NCI-H2171 (cell line): ENCODE measurements at places on chromosomes 13 and 19.

DNA sequence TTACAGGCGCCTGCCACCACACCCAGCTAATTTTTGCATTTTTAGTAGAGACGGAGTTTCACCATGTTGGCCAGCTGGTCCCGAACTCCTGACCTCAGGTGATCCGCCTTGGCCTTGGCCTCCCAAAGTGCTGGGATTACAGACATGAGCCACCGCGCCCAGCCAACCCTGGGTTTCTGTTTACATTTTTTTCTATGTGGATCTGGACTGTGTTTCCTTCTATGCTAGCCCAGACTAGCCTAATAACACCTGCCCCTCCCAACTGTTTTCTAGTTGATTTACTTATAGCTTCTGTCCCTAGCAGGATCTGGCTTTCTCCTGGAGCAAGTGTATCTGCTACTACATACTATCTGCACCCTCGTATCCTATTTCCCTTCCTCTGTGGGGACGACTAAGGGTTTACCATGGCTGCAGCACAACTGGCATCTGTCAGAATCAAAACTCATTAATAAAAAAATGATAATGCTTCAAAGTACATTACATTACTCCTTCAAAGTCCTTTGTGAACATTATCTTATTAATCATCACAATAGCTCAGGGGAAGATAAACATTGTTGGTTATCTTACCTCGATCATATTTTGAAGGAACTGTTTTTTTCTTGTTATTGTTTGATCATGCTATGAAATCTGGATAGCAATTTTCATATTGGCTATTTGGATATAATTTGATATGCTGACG, 228.3 kb downstream of the KLF5 start:
- DNase-seq, result peak; percentile 72

- DNase-seq, result no peak
Observed at GRCh38 chr19:33388725-33389420, 15.4 kb downstream of the CEBPG start.

GRCh38 chr13:49694446-49694845, 3.2 kb upstream of the EBPL start:
- no peak for DNase-seq

DNA sequence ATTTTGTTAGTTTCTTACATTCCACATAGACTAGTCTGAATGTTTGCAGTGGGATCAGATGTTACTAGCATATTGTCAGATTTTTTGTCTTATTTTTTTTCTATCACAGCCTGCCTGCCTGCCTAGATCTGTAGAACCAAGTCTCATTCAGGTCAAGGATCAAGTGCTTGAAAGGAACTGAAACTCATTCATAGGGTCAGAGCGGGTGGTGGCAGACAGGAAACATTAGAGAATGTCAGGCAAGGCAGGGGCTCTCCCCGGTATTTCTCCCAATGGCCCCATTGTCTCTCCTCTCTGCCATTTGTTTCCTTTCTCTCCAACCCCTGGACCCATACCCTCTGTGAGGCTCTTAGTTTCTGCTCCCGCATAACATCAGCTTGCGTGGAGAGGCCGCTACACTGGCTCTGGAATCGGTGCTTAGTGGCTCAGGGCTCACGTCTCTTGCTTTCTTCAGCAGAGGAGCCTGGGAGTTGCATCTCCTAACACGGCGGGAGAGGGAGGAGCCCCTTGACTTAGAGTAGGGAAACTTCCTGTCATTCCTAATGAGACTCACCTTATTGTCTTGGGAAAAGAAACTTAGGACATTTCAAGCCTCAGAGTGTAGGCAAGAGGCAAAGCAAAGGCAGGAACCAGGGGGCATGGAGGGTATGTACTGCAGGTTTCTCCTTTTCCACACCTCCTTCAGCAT, 35.6 kb upstream of the SPATA13 start:
- DNase-seq, result no peak

GRCh38 chr13:112059457-112060281, 7.3 kb upstream of the SOX1 start:
- no peak for DNase-seq

DNA sequence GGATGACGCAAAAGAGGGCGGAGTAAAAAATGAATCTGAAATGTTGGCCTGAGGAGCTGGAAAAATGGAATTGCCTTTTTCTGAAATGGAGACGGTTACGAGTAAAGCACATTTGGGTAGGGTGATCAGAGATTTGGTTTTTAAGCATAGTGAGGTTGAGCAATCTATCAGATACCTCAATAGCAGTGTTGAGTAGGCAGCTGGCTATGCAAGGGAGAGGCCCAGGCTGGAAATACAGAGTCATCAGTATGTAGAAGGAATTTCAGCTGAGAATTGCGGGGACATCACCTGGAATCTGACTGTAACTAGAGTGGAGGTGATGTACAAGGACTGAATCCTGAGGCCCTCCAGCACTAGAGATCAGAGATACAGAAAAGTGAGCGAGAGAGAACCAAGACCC, 224.8 kb downstream of the LMO7 start:
- DNase-seq, result no peak

- no peak for DNase-seq
Observed at GRCh38 chr19:45791744-45792469, 738 bp downstream of the DMWD start.

DNA sequence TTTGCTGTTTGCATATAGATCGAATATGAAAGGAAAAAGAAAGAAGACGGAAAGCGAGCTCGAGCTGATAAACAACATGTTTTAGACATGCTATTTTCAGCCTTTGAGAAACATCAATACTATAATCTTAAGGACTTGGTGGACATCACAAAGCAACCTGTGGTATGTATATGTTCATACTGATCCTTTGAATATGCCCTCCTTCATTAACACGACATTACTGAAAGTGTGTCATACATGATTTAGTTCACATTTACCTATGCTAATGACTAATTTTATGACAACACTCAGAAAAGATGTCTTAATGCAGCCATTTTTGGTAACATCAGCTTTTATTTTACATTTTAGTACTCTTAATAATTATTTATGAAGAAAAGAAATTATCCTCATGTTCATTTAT, 66.4 kb upstream of the KCTD4 start:
- no peak for DNase-seq

GRCh38 chr19:35856546-35857149, at the start of gene KIRREL2:
Gene KIRREL2, plus strand, starts transcription at chr19:35856911. Its CDS starts 209 bp downstream, at chr19:35857120.
- peak; percentile 49 for DNase-seq

DNA sequence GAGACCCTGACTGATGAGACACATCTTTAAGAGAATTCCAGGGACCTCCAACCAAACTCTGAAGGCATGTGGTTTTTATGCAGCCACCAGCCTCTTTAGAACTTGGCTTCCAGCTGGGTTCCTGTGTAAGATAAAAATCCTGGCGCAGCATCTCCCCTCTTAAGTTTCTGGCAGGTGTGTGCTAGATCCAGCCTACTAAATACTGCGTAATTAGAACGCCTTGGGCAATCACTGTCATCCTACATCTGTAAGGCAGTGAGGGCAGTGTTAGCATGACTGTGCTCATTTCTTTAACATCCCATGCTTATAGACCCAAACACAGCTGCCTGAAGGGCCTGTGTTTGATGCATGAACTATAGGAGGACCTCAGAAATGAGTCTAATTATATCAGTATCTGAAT, 173.5 kb upstream of the OBI1 start:
- DNase-seq, result no peak

GRCh38 chr13:29509999-29510589, 85.4 kb downstream of the SLC7A1 start:
- no peak for DNase-seq

DNA sequence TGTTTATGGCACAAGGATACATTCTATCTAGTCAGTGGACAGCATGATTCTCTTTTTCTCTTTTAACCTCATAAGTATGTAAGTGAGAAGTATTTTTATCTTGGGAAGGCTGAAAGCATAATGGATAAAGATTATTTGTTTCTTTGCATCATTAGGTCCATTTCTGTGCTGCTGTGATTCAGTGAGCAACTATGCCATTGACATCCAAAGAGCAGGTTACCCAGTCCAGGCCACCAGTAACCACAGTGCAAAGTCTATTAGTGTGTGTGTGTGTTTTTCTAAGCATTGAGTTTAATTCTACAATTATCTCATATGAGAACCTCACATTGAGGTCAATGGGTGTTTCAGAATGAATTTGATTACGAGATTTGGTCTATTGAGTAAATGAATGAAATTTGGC, 158.8 kb upstream of the DACH1 start:
- no peak for DNase-seq

GRCh38 chr19:5588906-5589676, 21.3 kb upstream of the TINCR start:
- no peak for DNase-seq

DNA sequence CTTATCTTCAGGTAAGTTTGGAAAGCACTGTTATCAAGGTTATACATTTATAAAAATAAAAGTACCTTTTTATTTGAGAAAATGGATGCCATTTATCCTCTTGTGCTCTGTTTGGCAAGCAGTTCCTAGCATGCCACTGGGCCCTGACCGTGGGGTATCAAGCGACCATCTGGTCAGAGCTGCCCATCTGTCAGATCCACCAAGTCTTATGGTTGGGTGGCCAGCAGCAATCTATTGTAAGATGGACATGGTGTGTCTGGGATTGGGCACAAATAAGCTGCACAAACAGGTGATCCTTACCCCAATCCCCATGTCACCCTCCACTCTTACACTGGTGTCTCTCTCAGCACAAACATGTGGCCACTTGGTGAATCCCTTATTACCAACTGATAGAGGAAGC, 178.5 kb downstream of the DLEU7 start:
- DNase-seq, result no peak

- no peak for DNase-seq
Observed at GRCh38 chr13:91291078-91291477, 56.4 kb upstream of the MIR17HG start.

DNA sequence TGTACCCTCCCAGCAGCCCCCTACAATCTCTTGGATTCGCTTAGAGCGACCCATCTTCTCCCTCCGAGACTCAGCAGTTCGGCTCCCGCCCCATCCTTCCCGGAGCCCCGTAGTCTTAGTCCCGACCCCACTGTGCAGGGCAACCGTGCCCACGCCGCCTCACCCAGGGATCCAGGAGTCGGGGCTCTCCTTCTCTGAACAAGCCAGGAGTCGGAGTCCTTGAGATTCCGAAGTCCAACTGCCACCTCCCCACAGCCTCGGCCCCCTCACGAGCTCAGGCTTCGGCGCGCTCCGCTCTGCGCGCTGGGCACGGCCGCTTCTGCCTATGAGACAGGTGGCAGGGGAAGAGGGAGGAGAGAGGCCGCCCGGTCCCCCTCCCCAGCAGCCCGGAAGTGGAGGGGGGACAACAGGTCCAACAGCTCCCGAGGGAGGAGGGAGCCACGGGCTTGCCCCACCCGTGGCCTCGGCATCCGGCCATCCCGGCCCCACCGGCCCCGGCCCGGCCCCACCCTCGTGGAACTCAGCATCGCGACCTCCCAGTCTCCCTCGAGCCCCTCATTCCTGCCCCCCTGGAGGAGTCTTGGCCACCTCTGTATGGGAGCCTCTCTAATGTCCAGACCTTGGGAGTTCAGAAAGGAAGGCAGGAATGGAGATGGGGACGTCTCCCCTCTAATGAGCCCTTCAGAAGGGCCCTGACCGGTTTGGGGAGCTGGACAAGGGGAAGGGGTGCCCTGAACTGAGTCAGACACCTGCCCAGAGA, at the start of gene PHLDB3:
Gene PHLDB3 (minus strand): TSS at position 321 of the 760 bp plus-strand sequence. CDS start 628 bp downstream, outside the sequence.
- no peak for DNase-seq

DNA sequence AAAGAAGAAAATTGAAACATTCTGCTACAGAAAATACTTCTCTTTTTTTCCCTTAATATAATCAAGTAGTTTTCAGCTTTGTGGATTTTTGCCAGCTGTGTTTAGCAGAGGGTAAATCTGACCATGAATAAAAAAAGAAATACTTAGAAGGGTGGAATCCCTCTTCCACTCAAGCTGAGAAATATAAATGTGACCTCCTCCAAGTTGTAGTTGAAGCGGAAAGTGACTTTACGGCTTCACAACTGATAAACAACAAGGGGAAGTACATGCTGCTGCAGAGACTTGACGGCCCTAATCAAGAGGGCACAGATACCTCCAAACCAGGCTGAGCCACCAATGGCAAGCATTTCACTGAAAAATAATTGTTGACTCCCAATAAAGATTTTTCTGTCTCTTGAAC, 785.0 kb downstream of the SLITRK5 start:
- DNase-seq, result no peak

DNA sequence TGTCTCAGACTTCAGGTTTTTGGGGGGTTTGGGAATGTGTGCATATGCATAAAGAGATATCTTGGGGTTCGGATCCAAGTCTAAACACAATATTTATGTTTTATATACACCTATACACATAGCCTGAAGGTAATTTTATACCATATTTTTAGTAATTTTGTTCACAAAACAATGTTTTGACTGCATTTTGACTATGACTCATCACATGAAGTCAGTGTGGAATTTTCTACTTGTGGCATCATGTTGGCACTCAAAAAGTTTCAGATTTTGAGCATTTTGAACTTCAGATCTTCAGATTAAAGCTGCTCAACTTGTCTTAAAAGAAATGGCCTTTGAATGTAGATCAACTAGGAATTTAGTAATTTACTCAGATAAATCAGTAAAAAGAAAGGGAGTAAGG, 712.9 kb upstream of the GPC6 start:
- no peak for DNase-seq

GRCh38 chr13:61779456-61779855, 363.8 kb upstream of the PCDH20 start:
- DNase-seq, result no peak

GRCh38 chr19:29525901-29526729, at the start of gene VSTM2B:
Gene VSTM2B, plus strand, starts transcription at chr19:29525994. Its CDS starts 590 bp downstream, at chr19:29526584.
- no peak for DNase-seq

DNA sequence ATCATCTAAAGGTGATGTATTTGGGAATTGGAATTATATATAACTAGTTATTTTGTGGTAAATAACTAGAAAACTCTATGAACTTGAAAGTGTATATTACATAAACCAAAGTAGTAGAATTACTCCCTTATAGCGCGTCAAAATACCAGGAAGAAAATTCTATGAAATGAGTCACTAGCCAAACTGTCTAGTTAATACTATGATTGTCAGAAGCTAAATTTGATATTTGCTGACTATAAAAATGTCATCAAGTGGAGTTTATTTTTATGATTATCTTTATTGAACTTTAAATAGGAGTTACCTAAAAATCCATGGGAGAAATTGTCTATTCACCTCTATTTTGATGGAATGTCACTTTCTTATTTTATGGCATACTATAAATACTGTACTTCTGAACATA, 100.6 kb downstream of the RNF17 start:
- DNase-seq, result no peak

DNA sequence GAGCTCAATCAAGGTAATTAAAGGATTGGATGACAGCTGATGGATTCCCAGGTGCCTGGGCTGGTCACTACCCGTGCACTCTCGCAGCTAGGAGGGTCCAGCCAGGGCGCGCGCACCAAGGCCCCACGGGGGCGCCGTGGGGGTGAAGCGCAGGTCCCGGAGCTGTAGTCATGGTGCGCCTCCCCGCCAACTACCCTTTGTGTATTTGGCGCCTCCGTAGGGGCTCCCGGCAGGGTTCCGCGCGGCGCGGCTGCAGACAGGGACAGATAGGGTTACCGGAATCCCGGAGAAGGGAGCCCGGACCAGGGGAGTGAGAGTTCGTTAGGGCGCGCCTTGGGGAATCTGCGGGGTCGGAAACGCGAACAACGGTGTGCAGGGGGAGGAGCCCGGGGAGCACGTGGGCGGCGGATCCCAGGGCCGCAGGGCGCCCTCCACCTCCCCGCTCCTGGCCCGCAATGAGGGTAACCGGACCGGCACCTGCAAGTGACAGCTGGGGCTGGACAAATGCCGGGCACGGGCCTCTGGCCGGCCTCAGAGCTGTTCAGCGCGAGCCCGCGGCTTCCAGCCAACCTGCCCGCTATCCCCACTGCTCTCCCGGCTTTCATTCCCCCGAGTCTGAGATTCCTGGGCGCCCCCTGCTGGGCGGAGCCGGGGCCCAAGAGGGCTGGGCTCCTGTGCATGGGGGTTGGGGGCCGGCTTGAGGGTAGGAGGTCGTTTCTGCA, 3.4 kb upstream of the PRAM1 start:
- peak; percentile 64 for DNase-seq

- DNase-seq, result no peak
Observed at GRCh38 chr13:71156550-71156949, 710.5 kb downstream of the DACH1 start.
